ENCODE measurements at places on chromosomes 6 and 20. TPM values are rescaled to one million over a fixed set of nuclear protein-coding genes. Genes with fewer than 3 reads are reported as not detected.

Gene ANKEF1
- total RNA-seq = 1.8 TPM

Gene EPPIN
- not detected for total RNA-seq

- no peak for DNase-seq
Measured at GRCh38 chr6:98458708-98459107, 375.7 kb upstream of the POU3F2 start.

GRCh38 chr6:121652726-121653623 lies 217.5 kb downstream of the GJA1 start:
- DNase-seq = peak; percentile 96

DNA sequence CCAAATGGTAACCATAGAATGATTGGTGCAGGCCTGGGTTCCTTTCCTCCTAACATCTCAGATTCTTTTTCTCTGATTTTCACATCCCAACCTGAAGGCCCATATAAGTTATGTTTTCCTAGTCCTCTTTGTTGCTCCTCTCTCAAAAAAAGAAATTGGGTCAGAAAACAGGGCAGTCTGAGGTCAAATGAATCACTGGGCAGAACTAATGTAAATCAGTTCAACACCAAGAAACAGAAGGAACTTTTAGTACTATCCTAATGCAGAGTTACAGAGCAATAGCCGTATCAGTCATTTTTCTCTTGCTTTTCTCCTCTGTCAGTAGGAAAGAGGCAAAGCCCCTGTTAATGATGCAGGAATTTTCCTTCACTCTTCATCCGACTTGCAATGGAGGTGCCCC lies 11.0 kb upstream of the TPD52L1 start:
- no peak for DNase-seq
